ENCODE measurements at places on chromosomes 5 and 9. TPM values are rescaled to one million over a fixed set of nuclear protein-coding genes. Genes with fewer than 3 reads are reported as not detected.

The BTNL8 gene
- total RNA-seq, result 0.59 TPM

The DMRT2 gene
- 0.31 TPM for total RNA-seq

The ICE1 gene
- 34.9 TPM for total RNA-seq

The CDC20B gene
- total RNA-seq, result not detected

The MAP1B gene
- 251 TPM for total RNA-seq

The GFI1B gene
- total RNA-seq, result not detected

The PCDHB9 gene
- 15.2 TPM for total RNA-seq

The SLC45A2 gene
- 0.15 TPM for total RNA-seq

The MXD3 gene
- total RNA-seq, result 6.4 TPM

The PALM2AKAP2 gene
- total RNA-seq, result 1.2 TPM

The LURAP1L gene
- 0.51 TPM for total RNA-seq

The FOXD4L3 gene
- total RNA-seq, result not detected

The ACSL6 gene
- 0.80 TPM for total RNA-seq

The FOXD4L4 gene
- 0.13 TPM for total RNA-seq

The CNTRL gene
- total RNA-seq, result 23.6 TPM

The ANKRD34B gene
- total RNA-seq, result 0.62 TPM

The AK8 gene
- total RNA-seq, result 2.0 TPM

The SLC46A2 gene
- total RNA-seq, result not detected

The KCNT1 gene
- not detected for total RNA-seq

The FBN2 gene
- 106 TPM for total RNA-seq

The CCDC192 gene
- total RNA-seq, result 0.26 TPM

The KIAA1958 gene
- total RNA-seq, result 15.1 TPM

The SLC27A4 gene
- total RNA-seq, result 23.0 TPM

The BARHL1 gene
- 2.4 TPM for total RNA-seq

The NAIP gene
- total RNA-seq, result 7.0 TPM

The SLF1 gene
- 4.6 TPM for total RNA-seq

The ITGA1 gene
- 33.5 TPM for total RNA-seq

The GABRP gene
- total RNA-seq, result 23.5 TPM

The PDE6A gene
- total RNA-seq, result not detected

The AMACR gene
- 29.3 TPM for total RNA-seq

The CDX1 gene
- total RNA-seq, result 0.59 TPM

The CDHR2 gene
- 0.85 TPM for total RNA-seq

The CLIC3 gene
- not detected for total RNA-seq

The MPDZ gene
- 97.0 TPM for total RNA-seq

The SERF1B gene
- total RNA-seq, result 71.7 TPM
